ENCODE measurements at places on chromosomes 5 and 9.

GRCh38 chr9:69857131-69857530, 36.5 kb downstream of the CFAP95 start:
- no peaks in the 10 kb centered on the region for H3K36me3 ChIP-seq
- H3K27ac ChIP-seq, result no peak overlapping the region
- no peak for DNase-seq
- no peaks in the 10 kb centered on the region for H3K27me3 ChIP-seq
- H3K4me1 ChIP-seq, result no peaks in the 10 kb centered on the region
- no peak overlapping the region for H3K4me3 ChIP-seq

DNA sequence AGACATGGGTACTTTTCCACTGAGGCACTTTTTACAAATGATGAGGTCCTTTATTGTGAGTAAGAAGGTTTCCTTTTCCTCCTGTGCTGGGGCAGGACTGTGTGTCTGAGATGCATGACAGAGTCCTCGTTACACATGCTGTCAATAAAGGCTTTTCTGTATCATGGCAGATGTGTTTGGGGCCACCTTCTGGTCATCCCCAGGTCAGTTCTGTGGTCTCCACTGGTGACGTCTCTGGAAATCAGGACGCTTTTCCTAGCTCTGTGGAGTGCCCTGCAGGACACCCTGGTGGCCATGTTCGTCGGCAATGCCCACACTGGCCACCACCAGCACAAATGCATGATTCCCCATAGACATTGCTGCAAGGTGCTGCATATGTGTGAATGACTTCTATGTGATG, 2.8 kb downstream of the CMBL start:
- no peak overlapping the region for H3K27ac ChIP-seq
- H3K4me3 ChIP-seq, result no peak overlapping the region
- no peaks in the 10 kb centered on the region for H3K36me3 ChIP-seq
- no peaks in the 10 kb centered on the region for H3K27me3 ChIP-seq

DNA sequence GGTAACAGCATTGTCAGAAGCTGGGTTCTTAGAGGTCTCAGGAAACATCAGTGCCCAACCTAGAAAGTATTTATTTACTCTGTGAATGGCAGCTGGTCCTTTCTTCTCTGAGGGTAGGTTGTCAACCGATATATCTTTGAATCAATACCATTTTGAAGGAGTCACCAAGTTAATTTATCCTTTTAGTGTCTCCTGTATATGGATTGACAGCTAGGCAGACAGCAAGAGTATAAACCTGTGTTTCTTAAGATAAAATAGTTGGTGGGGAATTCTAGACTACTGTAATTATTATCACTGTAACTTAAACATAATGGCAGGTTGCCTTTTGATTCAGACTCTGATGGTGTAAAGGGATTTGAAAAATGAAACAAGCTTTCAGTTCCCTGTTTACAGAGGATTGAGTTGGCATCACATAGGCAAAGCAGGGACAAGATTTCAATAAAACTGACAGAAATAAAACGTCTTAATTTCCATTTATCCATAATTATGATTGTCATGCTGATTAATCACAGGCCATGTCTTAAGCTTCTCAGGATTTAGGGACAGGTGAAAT, 190.8 kb upstream of the HAPLN1 start:
- H3K4me3 ChIP-seq, result no peak overlapping the region
- no peak for DNase-seq
- no peaks in the 10 kb centered on the region for H3K36me3 ChIP-seq
- H3K27ac ChIP-seq, result no peak overlapping the region
- no peaks in the 10 kb centered on the region for H3K4me1 ChIP-seq

GRCh38 chr9:136857581-136858412, 5.7 kb downstream of the MAMDC4 start:
- H3K36me3 ChIP-seq, result no peaks in the 10 kb centered on the region
- no peak for DNase-seq
- H3K27ac ChIP-seq, result no peak overlapping the region
- H3K4me1 ChIP-seq, result no peaks in the 10 kb centered on the region

- H3K27ac ChIP-seq, result no peak overlapping the region
- no peak for DNase-seq
- H3K4me1 ChIP-seq, result no peaks in the 10 kb centered on the region
- H3K36me3 ChIP-seq, result no peaks in the 10 kb centered on the region
- no peak overlapping the region for H3K4me3 ChIP-seq
These were observed 316.1 kb downstream of the PRDM9 start for GRCh38 chr5:23823521-23823920.

DNA sequence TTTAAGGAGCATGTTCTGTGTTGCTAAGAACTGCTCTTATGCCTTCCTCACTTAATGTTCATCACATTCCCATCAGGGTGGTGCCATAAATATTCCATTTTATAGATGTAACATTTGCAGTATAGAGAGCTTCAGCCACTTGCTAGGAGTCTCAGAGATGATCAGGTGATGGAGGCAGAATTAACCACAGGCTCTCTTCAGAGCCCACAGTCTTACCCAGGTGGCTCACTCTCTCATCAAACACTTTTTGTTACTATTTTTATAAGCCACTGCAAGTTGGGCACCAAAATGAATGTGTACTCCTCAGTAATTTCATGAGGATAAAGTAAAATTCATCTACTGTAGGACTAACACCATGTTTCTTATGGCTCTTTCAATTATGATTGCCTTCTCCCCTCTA, 491.5 kb upstream of the DAP start:
- H3K27me3 ChIP-seq, result no peaks in the 10 kb centered on the region
- peak; percentile 56 for DNase-seq
- peak overlapping the region; percentile 12 for H3K27ac ChIP-seq

GRCh38 chr9:33446240-33446945, 1.0 kb downstream of the AQP3 start:
- H3K4me1 ChIP-seq, result peaks cover 16% of the 10 kb centered on the region
- no peaks in the 10 kb centered on the region for H3K27me3 ChIP-seq
- peaks cover 4% of the 10 kb centered on the region for H3K36me3 ChIP-seq
- peak; percentile 86 for DNase-seq

- no peaks in the 10 kb centered on the region for H3K27me3 ChIP-seq
- H3K27ac ChIP-seq, result peak within 1 kb of the TSS; percentile 42
- peak; percentile 69 for DNase-seq
- peak within 1 kb of the TSS; percentile 86 for H3K4me3 ChIP-seq
- H3K36me3 ChIP-seq, result no peaks in the 10 kb centered on the region
- peaks cover 30% of the 10 kb centered on the region for H3K4me1 ChIP-seq
These were observed at the start of gene GOLM1 for GRCh38 chr9:86098824-86099700. Gene GOLM1 (minus strand): TSS chr9:86099558. CDS start chr9:86079320, 20,238 bp downstream.

- H3K4me3 ChIP-seq, result no peak overlapping the region
- no peaks in the 10 kb centered on the region for H3K36me3 ChIP-seq
- 0 out of 2 replicates have a peak, but pooled peaks cover 4% of the 10 kb centered on the region for H3K4me1 ChIP-seq
- DNase-seq, result no peak
- H3K27me3 ChIP-seq, result no peaks in the 10 kb centered on the region
These were observed 99.1 kb upstream of the PRRC1 start for GRCh38 chr5:127418367-127418766.

- 0 out of 2 replicates have a peak, but pooled peaks cover 3% of the 10 kb centered on the region for H3K36me3 ChIP-seq
- H3K27ac ChIP-seq, result no peak overlapping the region
- no peaks in the 10 kb centered on the region for H3K27me3 ChIP-seq
- DNase-seq, result no peak
- no peaks in the 10 kb centered on the region for H3K4me1 ChIP-seq
These were observed 71.9 kb downstream of the CDK5RAP2 start for GRCh38 chr9:120507936-120508510.

GRCh38 chr9:124179196-124180071, 78.3 kb upstream of the NEK6 start:
- no peak overlapping the region for H3K4me3 ChIP-seq
- H3K4me1 ChIP-seq, result no peaks in the 10 kb centered on the region
- H3K36me3 ChIP-seq, result no peaks in the 10 kb centered on the region
- DNase-seq, result no peak

- no peaks in the 10 kb centered on the region for H3K36me3 ChIP-seq
- H3K4me1 ChIP-seq, result no peaks in the 10 kb centered on the region
- no peak for DNase-seq
- no peak overlapping the region for H3K27ac ChIP-seq
- H3K27me3 ChIP-seq, result no peaks in the 10 kb centered on the region
These were observed 25.8 kb upstream of the EFNA5 start for GRCh38 chr5:107696498-107696897.

DNA sequence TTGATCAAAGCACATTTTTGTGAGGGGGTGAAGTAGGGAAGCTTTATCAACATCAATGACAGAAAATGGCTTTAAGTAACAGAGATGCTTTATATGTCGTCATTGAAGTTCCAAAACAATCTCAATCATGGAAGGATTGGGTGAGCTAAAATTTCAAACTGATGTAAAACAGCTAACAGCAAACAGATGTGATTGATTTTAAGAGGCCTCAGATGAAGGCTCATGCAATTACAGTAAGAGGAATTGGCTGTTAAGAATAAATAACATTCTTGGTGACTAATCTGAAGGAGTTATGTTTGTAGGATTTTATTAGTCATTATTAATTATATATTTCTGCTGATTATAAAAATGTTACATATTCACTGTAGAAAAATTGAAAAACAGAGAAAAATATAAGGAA, 63.5 kb upstream of the PUM3 start:
- no peak for DNase-seq
- H3K36me3 ChIP-seq, result no peaks in the 10 kb centered on the region
- H3K27ac ChIP-seq, result no peak overlapping the region
- H3K27me3 ChIP-seq, result no peaks in the 10 kb centered on the region
- H3K4me1 ChIP-seq, result no peaks in the 10 kb centered on the region
- no peak overlapping the region for H3K4me3 ChIP-seq

DNA sequence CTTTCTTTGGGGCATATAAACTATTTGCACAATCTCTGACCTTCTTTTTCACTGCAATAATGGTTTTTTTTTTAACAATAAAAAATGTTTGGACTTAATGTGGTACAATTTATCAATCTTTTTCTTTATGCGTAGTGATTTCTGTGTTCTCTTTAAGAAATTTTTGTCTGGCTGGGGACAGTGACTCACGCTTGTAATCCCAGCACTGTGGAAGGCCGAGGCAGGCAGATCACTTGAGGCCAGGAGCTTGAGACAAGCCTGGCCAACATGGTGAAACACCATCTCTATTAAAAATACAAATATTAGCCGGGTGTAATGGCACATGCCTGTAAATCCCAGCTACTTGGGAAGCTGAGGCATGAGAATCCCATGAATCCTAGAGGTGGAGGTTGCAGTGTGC, 72.3 kb downstream of the STK32A start:
- no peak for DNase-seq
- H3K4me1 ChIP-seq, result no peaks in the 10 kb centered on the region
- no peaks in the 10 kb centered on the region for H3K27me3 ChIP-seq
- no peak overlapping the region for H3K4me3 ChIP-seq
- no peak overlapping the region for H3K27ac ChIP-seq

All from MM.1S (cell line).